ENCODE measurements at places on chromosomes 5 and 9.

- DNase-seq, result no peak
Measured at GRCh38 chr5:176614805-176615478, 5.0 kb upstream of the GPRIN1 start.

DNA sequence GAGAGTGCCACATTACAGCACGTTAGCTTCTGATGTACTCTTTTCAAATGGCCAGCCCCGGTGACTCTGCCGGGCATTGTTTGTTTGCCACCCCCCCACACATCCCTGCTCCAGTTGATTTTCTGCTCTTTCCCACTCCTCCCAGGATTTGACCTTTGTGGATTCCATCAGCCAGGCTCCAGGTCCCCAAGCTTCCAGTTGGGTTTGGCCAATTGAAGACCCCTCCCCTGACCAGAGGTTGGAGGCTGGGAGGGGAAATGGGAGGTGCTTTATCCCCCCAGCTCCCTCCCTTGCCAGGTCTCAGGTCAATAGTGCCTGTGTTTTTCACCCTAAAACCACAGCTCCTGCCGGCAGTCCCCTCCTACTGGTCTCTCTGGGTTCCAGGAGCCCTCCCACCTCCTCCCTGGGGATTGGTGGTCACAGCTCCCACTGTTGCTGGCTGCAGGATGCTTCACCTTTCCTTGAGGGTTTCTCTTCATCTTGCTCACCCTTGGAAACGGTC is 34.9 kb downstream of the IRF1 start:
- no peak for DNase-seq

- DNase-seq, result no peak
Measured at GRCh38 chr5:106510321-106510720, 1160.4 kb downstream of the EFNA5 start.

DNA sequence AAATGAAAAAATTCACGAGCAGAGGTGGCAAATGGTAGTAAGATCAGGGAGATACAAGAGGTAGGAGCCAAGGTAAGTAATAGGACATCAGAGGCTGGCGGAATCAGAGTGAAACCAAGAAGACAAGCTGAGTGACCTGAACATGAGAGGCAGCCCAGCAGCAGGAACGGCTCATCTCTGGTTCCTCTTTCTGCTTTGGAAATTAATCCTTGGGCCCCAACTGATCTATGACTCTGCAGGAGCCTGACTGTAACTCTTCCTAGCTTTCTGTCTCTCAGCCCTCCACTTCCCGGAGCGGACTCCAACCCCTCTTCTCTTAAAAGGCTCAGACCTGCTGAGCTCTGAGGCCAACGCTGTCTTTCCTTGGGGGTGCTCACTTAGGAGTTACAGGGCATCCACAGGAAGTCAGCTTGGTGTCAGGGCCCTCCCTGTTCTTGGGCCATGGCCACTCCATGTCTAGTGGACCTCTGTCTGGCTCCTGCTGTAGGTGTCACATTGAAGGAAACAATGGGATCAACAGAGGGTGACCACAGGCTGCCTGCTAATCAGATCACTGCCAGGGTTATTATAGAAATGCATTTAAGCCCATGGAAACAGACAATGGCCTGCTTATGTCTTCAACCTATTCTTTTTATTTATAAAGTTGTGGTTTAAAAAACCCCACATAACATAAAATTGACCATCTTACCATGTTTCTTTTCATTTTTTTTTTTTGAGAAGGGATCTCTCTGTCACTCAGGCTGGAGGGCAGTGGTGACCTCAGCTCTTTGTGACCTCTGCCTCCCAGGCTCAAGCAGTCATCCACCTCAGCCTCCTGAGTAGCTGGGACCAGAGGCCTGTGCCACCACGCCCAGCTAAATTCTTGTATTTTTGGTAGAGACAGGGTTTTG is 22.5 kb upstream of the SHB start:
- no peak for DNase-seq

DNA sequence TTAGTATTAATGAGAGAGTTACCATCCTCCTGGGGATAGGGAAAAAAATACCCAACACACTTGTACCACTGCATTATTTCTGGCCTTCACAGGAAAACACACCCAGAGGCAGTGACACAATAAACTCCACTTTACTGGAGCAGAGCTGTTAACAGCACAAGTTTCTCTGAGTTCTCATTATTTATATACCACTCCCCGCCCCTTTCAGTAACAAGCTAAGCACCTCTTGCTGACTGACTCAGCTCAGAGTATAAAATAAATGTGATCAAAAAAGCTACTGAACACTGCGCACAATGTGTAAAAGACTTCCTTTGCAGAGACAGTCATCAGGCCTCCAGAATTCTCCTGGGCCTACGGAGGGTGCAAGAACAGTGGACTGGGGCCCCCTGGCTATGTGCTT is 21.6 kb downstream of the KLF9 start:
- DNase-seq, result no peak

DNA sequence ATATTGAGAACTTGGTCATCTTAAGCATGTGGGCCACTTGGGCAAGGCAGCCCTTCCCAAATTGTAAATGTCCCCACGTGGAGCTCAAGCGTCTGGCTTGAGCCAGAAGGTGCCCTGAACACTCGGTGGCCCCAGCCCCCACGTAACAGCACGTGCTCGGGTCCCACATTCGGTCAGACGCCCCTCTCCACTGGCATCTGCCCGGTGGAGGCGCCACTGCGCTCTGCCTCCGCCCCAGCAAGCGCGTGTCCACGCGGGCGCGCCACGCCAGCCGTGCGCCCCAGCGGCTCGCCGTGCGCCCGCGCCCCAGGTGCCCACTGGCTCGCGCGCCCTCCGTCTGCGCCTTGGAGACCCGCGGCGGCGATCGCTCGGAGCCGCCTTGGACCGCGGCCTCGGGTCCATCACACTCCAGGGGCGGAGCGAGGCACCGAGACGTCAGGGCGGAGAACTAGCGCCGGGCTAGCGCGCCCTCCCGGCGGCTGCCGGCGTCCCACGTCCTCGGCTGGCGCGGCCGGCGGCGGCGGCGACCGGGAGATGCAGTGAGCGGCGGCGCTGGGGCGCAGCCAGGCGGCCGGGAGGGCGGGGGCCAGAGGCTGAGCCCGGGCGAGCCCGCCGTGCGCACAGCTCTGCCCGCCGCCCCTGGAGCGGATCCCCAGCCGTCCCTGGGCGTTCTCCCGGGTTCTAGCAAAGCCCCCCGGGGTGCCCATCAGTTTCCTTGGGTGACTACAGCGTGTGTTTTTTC is at the start of gene PALM2AKAP2:
TSS of gene PALM2AKAP2 (plus strand) at position 488 of the 742 bp plus-strand sequence. CDS start 291 bp downstream, outside the sequence.
- DNase-seq, result peak; percentile 88

DNA sequence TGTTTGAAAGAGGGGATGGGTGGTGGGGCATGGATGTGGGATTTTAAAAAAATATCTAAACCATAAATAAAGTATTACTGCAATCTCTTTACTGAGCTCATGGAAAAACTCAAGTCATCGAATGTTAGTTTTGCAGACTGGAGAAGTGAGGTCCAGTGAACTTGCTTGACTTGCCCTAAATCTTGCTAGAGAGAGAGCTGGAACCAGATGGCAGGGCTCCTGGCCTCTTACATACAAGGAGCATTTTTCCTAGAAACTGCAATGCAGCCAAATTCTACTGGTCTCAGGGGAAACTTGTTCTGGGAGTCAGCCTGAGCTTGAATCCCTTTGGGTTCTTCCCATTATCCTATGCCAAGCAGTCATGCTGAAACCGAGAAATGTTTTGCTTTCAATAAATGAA is 2.9 kb upstream of the TGFBI start:
- DNase-seq, result no peak

DNA sequence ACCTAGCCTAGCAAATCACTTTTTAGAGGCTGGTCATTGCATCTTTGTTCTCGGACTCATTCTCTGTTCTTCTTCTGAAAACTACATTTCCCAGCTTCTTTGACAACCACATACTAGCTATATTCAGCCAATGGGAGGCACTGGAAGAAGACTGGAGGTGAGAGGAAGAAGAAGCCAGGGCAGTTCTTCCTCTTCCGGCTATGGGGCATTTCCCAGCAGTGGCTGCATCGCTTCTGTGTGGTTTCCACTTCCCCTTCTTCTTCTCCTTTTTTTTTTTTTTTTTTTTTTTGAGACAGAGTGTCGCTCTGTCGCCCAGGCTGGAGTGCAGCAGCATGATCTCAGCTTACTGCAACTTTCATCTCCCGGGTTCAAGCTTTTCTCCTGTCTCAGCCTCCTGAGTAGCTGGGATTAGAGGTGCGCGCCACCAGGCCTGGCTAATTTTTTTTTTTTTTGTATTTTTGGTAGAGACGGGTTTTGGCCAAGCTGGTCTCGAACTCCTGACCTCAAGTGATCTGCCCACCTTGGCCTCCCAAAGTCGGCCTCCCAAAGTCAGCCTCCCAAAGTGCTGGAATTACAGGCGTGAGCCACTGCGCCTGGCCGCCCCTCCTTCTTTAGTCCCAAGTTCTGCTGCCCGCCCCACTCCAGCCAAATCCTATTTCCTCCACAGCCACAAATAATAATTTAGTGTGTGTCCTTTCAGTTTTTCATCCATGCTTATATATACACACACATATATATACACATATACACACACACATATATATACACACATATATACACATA is 6.9 kb upstream of the UBAP1 start:
- DNase-seq, result no peak

DNA sequence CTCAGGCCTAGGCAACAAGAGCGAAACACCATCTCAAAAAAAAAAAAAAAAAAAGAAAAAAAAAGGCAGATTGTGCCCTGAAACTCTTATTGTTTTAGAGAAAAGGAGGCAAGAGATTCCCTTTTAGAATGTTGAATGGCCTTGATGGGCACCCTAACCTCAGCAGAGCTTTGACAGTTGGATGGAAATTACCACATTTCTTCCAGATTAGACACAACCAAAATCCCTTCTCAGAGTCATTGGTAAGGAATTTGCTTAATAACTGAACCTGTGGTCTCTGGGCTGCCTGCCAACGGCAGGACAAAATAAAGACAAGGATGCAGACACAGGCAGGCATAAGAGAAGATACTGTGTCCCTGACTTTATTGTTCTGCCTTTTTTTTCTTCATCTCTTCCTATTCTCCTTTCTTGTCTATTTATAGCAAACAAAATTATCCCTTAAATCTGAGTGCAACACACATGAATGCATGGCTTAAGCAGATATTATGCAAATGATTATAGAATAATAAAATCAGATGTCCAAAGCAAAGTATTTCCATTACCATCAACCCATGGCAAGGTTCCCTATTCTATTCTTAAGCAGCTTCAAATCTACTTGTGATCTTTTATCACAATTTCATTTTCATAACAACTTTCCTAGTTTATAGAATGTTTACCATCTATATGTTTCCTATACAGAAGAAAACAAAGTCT is 37.3 kb upstream of the TRIO start:
- no peak for DNase-seq

DNA sequence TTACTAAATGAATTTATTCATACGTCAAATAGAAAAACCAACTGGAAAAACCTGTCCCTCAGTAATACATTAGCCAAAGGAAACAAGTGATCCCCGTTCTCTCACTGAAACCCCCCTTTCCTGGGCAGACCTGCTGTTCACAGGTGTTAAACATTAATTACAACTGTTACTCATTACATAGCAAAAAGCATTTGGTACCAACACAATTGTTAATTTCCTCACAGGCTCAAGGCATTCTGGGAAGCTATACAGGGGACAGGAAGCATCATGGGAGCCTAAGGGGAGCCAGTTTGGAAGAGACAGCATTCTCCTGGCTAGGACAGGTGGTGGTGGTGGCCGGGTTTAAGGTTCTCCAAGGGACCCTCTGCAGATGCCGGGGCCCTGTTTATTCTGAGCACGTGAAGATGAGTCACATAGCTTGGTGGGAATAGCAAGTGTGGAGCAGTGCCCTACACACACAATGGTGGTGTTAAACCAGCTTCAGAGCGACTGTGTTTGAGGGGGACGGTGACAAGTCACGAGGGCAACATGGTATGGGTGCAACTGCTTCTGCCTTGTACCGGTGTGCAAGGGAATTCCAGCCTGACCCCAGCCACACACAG is 62.6 kb upstream of the SLC25A51 start:
- no peak for DNase-seq

DNA sequence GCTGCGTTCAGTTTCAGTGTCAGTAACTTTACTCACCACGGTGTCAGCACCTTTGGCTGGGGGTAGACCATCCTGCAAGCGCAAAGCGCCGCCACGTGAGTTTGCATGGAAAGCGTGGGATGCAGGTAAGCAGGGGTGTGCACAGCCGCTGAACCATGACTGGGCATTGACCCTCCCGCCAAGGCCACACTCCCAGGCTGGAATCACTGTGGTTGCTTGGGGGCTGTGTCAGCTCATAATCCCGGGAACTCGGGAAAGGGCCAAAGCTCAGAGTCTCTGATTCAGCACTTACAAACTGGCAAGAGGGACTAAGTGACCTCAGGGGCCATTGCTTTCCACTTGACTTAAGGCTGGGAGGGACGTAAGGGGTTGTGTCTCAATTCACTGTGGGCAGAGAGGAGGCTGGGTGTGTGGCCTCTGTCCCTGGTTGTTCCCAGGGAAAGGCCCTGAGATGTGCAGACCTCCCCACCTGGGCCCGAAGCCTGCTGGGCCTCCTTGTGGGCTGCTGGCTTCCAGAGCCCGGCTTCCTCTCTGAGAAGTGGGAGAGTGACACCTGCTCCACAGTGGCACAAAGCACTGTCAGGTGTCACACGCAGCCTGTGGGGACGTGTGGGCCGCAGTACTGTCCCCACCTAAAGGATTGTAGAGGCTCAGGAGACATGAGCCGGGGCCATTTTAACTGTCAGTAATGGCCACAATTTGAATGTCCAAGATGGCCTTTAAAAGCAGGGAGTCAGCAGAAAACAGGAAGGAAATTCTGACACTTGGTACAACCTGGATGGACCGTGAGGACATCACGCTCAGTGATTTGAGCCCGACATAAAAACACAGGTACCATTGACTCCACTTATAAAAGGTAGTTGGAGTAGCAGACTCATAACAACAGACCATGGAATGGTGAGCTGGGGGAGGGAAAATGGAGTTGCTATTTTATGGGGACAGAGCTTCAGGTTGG is 16.7 kb downstream of the ABO start:
- peak; percentile 58 for DNase-seq

- no peak for DNase-seq
Measured at GRCh38 chr5:87136096-87136495, 131.6 kb upstream of the RASA1 start.

GRCh38 chr5:118009741-118010297 is 978.5 kb downstream of the DTWD2 start:
- DNase-seq, result no peak

DNA sequence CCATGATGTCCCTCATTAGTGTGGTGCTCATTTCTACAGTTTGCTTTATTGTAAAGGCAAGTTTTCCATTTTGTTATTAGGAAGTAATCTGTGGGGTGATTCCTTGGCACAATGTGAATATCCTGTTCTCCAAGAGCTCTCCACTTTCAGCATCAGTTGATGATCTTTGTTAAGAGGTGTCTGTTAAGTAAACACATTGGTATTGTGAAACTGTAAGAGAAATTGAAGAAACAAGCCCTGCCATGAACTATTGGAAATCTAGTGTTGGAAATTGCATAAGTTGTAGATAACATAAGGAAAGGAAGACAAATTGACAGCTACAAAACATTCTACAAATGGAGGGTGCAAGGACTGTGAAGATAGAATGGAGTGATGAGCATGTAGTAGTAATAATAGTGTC is 17.2 kb downstream of the RNF14 start:
- DNase-seq, result no peak

DNA sequence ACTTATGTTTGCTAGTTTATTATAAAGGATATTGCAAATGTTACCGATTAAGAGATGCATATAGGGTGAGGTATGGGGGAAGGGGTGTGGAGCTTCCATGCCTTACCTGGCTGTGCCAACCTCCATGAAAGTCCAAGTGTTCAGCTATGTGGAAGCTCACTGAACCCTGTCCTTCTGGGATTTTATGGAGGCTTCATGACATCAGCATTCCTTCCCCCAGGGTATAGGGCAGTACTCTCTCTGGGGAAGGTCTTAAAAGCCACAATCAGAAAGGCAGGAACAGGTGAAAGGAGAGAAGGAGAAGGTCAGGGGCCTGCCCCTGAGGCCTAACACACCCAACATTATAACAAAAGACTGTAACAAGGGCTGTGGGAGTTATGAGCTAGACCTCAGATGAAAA is 592.6 kb downstream of the PDE4D start:
- DNase-seq, result no peak

Data from right kidney (tissue), 9 donors.